GM19239 (cell line): ENCODE measurements at places on chromosomes 7 and 10.
A peak's percentile ranks its signal among the peaks of the same experiment; 100 is the strongest.

DNA sequence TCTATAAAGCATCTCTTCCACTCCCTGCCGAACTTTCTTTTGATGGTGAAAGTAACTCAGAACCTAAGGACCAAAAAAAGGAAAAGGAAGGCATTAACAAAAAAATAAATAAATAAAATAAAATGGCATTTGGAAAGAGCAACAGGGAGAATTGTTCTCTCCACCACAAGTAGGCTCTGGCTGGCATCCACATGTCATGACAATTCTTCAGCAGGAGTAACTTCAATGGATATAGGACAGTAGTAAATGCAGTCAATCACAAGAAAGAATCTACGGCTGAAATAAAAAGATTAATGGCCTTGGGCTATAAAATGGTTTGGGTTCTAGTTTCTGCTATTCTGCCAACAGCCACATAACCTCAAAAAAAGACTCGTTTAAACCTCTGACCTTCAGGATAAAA lies 23.9 kb downstream of the NCAPG2 start:
- no peak for DNase-seq

DNA sequence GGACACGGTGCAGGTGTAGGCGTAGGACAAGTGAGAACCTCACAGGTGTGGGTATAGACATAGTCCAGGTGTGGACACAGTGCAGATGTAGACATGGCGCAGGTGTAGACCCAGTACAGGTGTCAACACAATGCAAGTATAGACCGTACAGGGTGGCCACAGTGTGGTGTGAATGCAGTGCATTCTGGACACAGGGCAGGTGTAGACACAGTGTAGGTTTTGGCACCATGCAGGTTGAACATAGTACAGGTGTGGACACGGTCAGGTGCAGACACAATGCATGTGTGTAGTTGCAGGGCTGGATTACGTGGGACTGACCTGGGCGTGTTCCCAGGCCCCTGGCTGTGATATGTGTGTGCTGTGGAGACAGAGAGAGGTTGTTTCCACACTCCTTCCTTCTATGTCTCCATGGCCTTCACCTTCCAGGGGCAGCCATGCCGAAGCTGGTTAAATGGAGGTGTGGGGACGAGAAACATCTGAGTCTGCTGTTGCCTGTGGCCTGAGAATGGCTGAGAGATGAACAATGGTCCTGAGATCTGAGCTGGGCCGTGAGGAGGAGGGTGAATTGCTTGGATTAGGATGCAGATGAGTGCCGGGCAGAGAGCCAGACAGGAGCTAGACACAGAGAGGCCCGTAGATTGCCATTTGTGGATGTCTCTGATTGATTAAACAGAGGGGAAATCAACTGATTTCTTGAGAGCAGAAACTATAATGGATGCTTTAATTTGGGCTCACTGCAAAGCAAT lies 343.9 kb upstream of the SHH start:
- no peak for DNase-seq

DNA sequence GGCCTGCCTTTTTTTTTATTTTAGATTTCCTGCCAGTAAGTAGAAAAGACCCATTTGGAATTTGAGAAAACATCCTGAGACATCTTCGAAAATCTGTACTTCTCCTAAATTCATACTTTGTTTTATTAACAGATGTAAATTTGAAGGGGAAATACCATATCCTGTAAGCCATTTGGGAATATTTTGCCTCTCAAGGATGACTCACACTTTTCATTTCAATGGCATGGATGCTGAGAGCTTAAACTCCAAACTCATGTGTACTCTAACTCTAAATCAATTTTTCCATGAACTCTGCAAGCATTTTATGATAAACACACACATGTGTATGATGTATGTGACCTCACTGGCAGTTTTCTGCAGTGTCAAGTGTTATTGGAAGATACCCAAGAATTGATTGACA lies 89.0 kb downstream of the SEMA3A start:
- DNase-seq, result no peak

DNA sequence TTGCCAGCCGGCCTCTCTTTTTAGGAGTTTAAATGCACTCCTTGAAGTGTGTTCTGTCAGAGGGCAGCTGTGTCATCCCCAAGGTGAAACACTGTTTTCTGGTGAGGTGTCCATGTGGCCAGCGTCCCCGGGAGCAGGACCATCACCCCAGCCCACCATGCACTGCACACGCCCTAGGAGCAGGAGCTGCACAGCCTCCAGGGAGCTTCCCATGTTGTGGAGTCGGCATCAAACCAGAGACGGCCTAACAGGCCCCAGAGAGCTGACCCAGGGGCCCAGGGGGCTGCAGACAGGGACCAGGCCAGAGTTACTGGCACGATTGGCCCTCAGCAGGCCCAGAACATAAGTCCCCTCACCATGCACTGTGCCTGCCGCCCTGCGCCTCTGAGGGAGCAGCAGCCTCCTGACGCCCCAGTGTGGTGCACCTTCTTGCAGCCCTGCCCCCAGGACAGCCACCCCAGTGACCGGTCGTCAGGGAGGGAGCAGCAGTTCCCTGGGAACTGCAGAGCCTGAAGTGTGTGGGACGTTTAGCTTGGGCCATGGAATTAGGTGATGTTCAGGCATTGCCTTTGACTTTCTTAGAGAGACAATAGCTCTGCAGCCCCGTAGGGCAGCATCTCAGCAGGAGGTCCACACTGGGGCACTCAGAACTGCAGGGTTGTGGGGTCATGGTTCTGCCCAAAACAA lies 97.9 kb downstream of the NKX6-2 start:
- DNase-seq, result no peak

DNA sequence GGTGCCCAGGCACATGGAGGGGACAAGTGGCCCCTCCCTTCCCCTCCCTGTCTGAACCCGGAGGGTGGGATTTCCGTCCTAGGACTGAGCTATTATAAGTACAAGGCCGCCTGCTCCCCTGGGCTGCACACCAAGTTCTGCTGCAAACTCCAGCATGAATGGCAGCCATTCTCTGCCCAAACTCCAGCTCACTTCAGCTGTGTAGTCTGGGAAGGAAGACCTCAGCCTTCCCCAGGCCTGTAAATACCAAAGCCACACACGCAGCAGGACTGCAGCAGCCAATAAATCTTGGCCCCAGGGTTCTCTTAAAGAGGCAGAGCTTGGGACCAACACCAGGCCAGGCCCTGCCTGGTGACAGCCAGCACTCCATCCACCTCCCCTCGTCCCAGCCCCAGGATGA lies 291.3 kb upstream of the ZMIZ1 start:
- no peak for DNase-seq

DNA sequence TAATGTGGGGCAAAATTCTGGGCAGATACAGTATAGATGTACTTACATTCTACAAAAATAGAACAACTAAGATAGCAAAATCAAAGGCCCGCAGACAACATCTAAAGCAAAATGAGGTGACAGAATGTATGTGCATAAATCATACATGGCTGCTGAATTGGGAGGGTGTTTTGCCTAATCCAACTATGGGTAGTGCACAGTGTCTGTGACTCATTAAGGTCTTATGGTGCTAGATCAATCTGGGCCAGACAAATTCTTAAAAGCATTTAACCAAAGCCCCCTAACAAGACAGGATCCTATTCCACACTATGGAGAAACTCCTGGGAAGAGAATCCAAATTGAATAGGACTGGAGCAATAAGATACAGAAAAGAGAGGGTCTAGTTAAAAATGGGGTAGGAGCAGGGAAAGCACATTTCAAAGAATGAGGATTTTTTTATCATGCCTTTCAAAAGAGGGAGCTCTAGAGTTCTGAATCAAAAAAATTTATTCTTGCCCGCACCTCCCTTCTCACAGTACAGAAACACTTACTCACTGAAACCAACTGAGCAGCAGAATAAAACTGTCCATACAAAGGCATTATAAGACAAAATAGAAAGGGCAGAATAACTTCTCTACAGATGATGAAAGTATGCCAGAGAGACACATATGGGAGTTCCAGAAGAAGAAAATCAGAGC lies 181.3 kb downstream of the RNLS start:
- no peak for DNase-seq

- no peak for DNase-seq
These were observed 4.3 kb downstream of the HOXA11 start for GRCh38 chr7:27180431-27181420.

GRCh38 chr10:86678999-86679792 lies 10.9 kb downstream of the LDB3 start:
- DNase-seq, result peak; percentile 30

DNA sequence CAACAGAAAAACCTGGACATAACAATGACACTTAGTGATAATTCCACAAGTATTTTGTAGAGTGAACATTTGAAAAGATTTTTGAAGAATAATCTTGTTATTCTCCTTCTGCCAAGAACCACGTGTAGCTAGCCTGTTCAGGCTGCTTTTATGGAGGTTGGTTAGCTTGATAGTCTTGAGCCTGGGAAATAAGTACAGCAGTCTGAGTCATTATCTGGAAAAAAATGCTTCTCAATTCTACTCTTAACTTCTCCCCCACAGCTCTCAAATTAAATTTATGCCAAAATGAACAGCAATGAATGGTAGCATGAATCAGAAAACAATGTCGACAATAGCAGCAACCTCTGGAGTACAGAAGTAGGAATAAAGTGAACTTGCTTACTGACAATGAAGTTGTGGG lies 63.2 kb downstream of the GPR37 start:
- no peak for DNase-seq

- DNase-seq, result no peak
These were observed 230.9 kb downstream of the CAMK1D start for GRCh38 chr10:12579954-12580858.

- DNase-seq, result no peak
These were observed 359.7 kb upstream of the C7orf33 start for GRCh38 chr7:148230883-148231282.

DNA sequence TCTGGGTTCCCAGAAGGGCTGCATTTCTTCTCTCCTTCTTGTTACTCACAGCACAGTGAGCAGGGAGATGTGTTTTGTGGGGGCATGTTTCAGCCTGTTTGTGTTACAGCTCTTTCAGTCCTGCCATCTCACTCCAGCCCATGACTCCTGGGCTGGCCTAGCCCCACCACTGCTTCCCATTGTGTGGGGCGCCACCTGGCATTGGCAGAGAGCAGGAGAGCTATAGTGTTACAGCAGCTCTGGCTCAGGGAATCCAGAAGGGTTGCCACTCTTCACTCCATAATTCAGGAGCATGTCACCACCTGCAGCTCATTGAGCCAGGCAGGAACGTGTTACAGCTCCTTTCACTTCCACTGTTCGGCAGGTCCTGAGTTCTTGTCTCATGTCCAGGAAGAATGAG lies 30.0 kb downstream of the CLDN12 start:
- DNase-seq, result no peak

- no peak for DNase-seq
These were observed 287.7 kb downstream of the ABCA13 start for GRCh38 chr7:48458701-48459524.

DNA sequence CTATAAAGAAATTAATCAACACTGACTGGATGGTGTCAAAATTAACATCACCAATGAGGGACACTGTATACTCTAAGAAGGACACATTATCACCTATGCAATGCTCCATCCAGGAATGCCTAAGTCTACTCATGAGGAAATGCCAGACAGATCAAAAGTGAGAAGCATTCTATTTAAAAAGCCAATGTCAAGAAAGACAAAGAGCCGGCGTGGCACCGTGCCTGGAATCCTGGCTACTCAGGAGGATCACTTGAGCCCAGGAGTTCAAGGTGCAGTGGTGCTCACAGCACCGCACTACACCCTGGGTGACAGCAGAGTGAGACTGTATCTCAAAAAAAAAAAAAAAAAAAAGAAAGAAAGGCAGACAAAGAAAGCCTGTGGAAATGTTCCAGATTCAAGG lies 45.5 kb upstream of the ANAPC16 start:
- DNase-seq, result no peak

GRCh38 chr10:19576576-19576975 lies 239.7 kb upstream of the PLXDC2 start:
- DNase-seq, result no peak

GRCh38 chr7:112202816-112203215 lies 3.4 kb downstream of the DOCK4 start:
- no peak for DNase-seq

DNA sequence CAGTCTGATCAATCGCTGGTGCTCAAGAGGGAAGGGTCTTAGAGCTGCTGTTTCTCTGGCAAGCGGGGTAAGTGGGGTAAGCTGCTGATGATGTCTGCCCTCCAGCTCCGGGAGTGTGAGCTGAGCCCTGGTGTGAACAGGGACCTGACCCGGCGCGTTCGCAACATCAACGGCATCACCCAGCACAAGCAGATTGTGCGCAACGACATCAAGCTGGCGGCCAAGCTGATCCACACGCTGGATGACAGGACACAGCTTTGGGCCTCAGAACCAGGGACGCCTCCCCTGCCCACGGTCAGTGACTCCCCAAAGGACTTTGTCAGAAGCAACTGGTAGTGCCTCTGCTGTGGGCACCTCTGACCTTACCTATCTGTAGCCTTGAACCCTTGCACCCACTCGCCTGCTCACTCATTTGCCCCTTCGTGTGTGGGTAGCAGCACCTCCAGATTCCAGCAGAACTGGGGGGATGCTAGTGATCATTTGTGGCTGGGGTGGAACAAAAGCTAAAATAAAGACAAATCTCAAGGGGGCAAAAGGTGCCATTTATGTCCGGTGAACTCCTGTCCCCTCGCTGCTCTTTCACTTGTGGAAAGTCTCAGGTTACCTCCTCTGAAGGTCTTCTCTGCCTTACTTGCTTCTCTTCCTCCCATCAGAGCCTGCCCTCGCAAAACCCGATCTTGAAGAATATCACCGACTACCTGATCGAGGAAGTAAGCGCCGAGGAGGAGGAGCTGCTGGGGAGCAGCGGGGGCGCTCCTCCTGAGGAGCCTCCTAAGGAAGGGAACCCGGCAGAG lies 3.2 kb downstream of the UFSP1 start:
- DNase-seq, result no peak

DNA sequence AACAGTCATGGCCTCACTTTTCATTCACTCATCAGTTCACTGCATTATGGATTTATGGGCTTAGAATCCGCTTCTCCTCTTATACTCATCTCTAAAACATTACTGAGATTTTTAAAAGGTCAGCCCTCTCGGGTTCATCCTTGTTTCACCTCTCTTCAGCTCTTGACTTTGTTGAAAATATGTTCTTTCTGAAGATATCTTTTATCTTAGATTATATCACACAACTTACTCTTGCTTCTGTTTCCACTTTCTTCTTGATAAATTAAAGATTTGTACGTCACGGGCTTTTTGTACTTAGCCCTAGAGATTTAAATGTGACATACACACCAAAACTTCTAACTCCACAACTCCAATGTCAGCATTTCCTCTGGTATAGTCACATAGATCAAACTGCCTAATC lies 342.5 kb upstream of the TMEM229A start:
- DNase-seq, result no peak

DNA sequence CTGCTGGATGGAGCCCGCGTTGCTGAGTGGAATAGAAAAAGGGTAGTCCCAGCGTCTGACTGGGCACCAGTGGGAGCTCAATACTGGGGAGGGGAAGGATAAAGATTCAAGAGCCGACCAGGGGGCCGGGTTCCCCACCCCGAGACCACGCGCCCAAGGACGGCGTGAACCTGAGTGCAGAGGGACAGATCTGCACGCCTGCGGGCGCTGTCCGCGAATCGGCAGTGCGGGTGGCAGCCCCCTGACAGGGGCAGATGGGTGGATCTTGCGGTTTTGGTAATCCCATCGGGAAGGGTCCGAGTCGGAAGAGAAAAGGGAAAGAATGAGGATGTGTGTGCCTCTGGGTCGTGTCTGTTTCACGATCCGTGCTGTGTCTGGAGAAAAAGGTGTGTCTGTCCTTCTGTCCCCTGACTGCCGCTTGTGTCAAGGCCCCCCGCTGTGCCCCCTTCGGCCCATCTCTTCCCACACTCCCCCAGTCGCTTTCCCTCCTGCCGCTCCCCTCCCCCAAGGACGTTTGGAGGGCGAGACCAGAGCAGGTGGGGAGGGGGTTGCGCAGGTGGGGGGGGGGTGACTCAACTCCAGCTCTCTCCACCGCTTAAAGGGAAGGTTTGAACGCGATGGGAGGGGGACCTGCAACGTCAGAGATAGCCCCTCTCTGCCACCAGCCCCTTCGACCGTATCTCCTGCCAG lies 734 bp upstream of the VGF start:
- no peak for DNase-seq
